Globus pallidus (tissue), 1 donor: ENCODE measurements at places on chromosomes 3 and 15.
A peak's percentile ranks its signal among the peaks of the same experiment; 100 is the strongest.

- DNase-seq: no peak
Observed at GRCh38 chr3:108342837-108343486, 46.6 kb downstream of the HHLA2 start.

DNA sequence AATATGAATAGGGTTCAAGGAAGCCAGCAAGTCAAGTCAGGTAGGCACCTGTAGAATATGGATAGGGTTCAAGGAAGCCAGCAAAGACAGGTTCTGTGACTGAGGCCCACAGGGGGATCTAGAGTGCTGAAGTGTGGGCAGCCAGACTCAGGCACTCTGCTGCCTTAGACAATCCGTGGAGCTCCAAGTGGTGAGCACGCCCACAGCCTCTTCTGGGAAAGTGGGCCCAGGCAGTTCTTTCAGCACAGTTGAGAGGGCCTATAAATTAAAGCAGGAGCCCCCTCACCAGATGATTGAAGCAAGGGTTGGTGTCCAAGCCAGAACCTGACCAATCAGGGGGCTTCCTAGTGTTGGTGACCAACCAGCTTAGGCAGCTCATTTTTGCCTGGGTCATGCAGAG lies 51.0 kb downstream of the ANP32A start:
- no peak for DNase-seq

DNA sequence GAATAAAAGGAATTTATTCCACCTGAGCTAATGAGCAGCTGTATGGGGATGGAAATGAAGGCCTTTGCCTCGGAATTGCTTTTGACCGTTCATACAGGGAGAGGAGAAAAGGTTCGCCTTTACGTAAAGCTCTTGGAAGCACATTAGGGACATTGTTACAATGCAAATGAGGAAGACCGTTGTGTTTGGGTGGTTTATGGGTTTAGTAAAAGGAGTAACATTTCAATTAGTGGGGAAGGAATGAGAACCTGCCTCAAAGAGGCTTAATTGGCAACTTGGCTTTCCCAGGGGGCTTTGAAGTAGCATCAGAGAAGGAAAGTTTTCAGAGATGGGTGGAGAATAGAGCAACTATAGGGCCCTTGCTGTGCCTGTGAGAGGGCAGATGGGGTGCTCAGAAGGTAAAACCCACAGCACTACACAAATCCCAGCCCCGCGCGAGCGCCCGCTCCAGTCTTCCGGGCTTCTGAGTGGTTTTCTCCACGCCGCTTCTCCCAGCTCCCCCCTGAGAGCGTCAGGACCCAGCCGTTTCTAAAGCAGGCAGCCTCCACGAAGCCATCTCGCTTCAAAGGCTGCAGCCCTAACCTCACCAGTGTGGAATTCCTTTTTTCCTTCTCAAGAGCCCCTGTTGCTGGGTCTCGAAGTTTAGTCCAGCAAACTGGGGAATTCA lies 192.0 kb upstream of the HES1 start:
- no peak for DNase-seq

GRCh38 chr15:37208146-37209040 lies 108.0 kb upstream of the MEIS2 start:
- DNase-seq: no peak

DNA sequence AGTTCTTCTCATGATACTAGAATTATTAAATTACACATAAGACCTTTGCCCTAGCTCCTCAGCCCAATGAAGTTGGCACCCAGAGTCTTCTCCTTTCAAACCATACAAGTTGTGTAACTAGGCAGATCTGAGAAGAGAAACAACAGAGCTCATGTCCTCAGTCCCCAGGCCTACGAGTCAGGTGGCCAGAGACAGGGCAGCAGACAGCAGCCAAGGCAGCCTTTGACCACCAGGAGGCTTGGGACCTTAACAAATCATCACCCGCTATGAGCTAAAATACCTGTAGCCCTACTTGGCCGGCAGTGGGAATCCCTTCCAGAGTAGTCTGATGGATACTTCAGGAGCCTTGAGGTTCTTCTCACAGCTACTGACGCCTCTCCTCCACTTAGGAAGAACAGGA lies 18.3 kb downstream of the STIMATE start:
- DNase-seq: no peak

DNA sequence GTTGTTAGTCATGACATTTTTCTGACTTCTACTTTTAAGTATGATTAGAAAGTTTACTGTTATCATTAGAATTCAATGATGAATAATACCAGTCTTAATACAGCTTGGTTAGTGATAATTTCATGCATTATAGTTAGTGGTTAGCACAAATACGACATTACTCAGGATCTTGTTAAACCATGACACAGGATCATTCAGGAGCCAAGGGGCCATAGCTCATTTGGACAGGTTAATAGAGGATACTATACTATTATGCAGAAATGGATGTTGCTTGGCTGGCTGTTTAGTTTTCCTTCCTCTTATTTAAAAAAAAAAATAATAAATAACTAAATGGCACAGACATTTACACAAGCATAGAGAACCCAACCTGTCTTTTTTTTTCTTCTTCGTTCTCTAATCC lies 55.5 kb downstream of the NSUN3 start:
- DNase-seq: no peak

- no peak for DNase-seq
Observed at GRCh38 chr15:100879464-100880138, at the start of gene ALDH1A3. TSS of gene ALDH1A3 (plus strand) at chr15:100879831. CDS start at chr15:100879908, 77 bp downstream.

GRCh38 chr15:74245342-74245931 lies 9.3 kb downstream of the CCDC33 start:
- DNase-seq: peak; percentile 37

DNA sequence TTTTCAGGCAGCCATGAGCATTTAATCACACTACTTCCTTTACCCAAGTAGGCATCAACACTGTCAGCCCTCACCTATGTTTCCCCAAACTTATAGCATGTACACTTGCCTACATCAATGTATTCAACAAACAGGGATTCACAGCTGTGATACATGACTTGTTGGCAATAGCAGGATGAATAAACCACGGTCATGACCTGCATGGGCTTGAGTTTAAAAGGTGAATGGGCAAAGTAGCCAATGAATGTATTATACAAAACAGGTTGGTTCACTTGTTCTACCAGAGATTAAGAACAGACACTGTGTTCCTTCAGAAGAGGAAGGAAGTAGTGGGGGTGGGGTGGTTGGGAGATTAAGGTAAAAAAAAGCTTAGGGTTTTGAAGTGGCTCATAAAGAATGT lies 861.9 kb upstream of the SEMA6D start:
- no peak for DNase-seq

DNA sequence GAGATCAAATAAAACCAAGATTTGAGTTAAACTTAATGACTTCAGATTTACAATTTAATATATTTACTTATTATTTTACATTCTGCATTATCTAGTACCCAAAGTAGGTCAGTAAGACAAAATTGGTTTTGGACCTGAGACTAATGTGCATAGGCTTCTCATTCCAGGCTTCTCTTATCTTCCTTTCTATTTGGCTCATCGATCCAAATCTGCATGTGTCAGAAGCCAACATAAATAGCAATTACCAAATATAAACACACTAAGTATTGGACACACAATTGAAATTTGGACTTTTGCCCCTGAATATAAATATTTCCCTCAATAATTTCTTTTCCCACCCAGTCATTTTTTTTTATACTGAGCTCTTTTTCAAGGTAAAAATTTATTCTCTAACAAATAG lies 290.6 kb upstream of the ARHGEF26 start:
- no peak for DNase-seq

DNA sequence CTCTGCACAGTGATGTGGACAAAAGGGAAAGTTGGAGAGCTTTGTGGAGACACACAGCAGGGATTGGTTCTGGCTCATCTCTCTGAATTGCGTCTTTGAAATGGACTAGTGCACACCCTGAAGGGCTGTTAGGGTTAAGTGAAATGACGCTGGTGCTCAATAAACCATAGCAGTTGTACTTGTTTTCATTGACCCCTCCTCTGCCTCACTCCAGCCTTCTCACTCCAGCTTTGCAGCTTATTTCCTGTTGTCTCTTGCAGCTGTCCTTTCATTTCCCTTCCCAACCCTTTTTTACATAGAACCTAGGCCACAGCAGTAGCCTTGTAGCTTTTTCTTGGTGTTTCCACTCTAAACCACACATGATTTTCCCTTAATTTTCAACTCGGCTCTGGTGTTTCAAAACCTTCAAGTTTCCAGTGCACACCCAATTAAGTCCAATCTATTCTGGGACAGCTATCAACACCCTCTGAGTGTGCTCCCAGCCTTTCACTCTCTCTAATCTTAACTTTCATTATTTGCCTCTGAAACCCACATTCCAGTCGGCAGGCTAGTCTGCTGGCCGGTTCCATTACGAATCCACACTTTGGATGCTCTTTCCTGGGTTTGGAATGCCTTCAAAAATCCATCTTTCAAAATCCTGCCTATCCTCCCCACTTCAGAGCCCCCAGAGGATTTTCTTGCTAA lies 6.4 kb downstream of the C3orf52 start:
- no peak for DNase-seq

DNA sequence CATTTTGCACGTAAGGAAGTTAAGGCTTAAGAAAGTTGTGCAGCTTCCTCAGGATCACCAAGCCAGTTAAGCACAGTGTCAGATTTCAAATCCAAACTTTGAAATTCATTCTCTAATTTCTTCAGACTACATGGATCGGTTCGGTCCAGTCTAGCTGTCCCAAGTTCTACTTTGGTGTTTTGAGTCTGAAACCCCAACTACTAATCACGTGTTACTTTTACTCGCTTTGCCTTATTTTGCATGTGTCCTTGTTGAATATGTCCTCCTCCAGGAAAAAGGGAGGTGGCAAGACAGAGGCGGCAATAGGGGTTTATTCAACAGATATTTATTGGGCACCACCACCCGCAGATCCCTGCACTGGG lies 522 bp upstream of the GXYLT2 start:
- no peak for DNase-seq

DNA sequence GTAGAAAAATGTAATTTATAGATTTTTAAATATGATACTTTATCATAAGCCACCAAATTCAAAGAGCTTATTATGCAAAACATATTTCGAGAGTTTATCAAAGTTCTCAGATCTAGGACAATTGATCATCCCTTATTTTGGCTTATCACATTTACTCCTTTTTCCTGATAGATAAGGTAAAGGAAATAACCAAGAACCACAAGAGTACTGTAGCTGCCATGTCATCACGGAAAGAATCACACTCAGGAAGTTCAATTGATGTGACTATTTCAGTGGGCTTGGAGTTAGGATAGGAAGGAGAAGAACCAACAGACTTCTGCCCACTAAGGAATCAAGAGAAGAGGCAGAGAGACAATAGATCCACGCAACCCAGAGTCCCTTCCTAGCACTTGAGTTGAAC lies 142.7 kb upstream of the TMCO5A start:
- DNase-seq: no peak

DNA sequence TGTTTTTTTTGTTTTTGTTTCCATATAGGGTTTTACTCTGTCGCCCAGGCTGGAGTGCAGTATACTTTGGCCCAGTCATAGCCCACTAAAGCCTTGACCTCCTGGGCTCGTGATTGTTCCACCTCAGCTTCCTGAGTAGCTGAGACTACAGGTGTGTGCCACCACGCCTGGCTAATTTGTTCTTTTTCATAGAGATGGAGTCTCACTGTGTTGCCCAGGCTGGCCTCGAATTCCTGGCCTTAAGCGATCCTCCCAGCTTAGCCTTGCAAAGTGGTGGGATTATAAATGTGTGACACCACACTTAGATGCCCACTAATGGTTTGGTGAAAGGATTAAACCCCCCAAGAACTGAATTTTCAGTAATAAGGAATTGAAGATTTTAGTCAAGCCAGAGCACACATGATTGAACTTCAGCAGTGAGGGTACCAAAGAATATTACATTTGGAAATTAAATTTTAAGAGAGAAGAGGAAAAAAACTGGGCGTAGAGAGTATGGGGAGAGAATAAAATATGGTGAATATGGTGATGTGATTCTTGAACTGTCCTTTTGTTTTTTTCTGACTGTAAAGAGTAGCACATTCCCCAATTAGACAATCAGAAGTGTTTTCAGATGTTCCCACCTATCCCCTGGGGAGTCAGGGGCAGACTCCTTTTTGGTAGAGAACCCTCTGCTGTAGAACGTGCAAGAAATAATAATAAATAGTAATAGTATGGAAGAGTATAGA lies 208.1 kb downstream of the PTPRG start:
- DNase-seq: no peak

DNA sequence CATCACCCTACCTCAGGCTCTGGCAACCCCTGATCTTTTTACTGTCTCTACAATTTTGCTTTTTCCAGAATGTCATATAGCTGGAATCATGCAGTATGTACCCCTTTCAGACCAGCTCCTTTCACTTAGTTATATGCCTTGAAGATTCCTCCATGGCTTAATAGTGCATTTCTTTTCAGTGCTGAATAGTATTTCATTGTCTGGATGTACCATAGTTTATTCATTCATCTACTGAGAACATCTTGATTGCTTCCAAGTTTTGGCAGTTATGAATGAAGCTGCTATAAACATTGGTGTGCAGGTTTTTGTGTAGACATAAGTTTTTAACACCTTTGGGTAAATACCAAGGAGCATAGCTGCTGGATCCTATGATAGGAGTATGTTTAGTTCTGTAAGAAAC lies 50.8 kb upstream of the ANP32A start:
- DNase-seq: no peak

GRCh38 chr3:136621628-136622027 lies 130.6 kb downstream of the STAG1 start:
- DNase-seq: no peak

DNA sequence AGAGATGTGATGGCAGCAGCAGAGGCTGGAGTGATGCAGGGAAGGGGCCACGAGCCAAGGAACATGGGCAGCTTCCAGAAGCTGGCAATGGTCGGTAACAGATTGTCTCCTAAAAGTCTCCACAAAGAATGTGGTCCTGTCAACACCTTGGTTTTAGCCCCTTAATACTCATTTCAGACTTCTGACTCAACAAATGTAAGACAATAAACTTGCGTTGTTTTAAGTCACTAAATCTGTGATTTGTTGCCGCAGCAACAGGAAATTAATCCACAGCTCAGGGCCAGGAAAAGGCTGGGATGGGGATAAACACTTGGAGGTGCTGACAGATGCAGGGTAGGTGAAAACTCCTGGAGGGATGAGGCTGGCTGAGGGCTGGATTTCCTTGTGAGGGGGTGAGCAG lies 69.9 kb downstream of the OXNAD1 start:
- no peak for DNase-seq

DNA sequence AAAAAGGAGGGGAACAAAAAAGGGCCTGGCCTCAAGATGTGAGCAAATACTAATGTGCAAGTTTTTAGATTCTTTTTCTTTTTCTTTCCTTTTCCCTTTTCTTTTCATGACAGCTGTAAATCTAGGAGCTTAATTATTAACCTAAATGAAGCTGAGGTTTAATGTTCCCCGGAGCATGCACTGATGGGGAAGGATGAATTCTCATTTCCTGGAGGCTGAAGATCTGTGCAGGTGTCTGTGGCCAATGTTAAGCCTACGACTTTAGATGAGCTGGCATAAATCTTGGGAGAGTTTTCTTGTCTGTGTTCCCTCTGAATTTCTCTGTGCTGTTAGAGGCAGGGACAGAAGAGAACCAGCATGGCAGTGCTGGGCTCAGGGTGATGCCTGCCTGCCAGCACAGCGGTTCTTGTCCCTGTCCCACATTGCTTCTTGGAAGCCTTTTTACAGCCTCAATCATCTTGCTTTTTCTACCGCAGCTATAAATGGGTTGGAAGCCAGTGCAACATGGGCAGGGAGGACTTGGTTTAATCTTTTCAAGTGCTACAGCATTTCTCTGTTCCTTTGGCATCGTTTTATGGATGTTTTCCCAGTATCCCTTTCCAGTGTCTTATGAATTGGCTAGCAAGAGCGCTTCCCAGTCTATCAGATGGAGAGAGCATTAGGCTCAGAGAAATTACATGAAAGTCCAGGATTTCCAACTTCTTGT lies 119.1 kb downstream of the ATG7 start:
- DNase-seq: peak; percentile 36
